CD4-positive, alpha-beta T cell treated with Interleukin-21 for 1 hour (primary cell): ENCODE measurements at places on chromosomes 3 and 15.

- DNase-seq, result no peak
Measured at GRCh38 chr3:103047640-103048039, 612.8 kb downstream of the ZPLD1 start.

GRCh38 chr3:71581457-71582035 lies 2.0 kb downstream of the FOXP1 start:
- DNase-seq, result peak; percentile 21

DNA sequence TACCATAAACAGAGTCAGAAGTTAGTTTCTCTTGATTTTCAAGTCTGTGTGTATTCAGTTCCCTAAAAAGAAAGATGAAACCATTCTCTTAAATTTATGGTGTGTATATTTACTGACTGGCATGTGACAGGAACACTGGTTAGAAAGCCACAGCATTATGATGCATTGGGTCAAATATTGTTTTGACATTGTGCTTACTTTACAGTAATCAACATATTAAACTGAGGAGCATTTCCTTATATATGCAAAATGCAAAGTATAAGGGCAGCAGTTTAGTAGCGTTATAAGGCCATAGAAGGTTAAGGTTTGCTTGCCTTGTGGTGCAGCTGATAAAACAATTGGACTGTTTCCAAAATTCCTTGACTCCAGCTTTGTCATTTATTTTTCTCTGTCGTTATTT lies 72.9 kb downstream of the EPHA3 start:
- DNase-seq, result no peak

DNA sequence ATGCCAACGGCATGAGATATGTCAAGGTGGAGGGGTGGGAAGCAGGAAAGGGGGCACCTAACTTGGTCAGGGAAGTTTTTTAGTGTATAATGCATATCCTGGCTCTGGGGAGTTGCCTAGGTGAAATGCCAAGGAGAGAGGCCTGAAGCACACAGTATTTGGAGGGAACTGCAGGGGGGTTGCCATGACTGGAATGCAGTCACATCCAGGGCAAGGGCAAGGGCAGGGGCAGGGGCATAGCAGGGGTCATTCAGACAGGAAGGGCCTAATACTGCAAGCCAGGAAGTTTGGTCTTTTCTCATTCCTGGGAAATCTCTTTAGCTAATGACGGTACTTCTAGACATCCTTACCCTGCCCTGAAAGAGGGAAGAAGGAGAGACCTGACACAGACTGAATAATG lies 60.5 kb downstream of the MYRIP start:
- no peak for DNase-seq

DNA sequence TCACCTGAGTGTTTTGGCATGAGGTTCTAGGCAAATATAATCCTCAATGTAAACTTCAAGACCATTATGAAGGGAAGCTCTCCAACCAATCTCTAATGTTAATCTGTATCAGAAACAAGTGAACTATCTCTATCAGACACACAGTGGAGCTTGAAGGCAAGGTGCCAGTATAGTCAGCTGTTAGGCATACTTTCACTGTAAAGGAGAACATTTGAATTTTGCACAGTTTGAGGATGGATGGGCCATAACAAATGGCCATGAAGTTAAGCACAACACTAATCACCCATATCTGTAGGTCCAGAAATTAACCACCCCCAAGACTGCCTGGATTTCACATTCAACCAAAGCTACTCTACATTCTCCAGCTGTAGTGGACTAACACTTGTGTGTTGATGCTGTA lies 69.1 kb upstream of the LMOD3 start:
- no peak for DNase-seq

- DNase-seq, result no peak
Measured at GRCh38 chr15:56950979-56951378, 32.5 kb downstream of the TCF12 start.

DNA sequence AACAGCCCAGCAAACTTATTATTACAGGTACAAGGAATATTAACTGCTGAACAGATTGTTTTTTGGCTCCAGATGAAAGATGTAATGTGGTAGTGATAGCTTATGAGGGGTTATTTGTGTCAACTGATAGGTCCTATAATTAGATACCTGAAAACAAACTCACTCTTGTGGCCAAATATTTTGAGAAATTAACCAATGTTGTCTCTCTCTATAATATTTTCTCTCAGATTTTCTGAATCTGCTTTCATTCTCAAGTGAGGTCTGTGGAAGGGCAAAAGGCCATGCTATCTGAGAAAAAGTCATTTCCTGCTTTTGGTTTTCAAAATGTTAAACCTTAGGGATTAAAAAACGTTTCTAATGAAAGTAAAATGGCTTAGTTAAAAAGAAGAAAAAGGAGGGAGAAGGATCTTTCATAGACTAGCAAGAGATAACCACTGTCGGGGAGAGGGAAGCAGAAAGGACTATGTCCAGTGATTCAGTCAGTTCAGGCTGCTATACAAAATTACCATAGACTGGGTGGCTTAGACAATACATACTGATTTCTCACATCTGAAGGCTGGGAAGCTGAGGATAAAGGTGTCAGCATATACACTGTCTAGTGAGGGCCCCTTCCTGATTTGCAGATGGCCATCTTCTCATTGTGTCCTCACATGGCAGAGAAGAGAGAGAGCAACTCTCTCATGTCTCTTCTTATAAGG lies 277.5 kb upstream of the P2RY1 start:
- no peak for DNase-seq

- DNase-seq, result no peak
Measured at GRCh38 chr15:30926161-30926560, 22.4 kb downstream of the FAN1 start.

- no peak for DNase-seq
Measured at GRCh38 chr15:57220205-57220604, 156.1 kb upstream of the CGNL1 start.

GRCh38 chr15:57460208-57460816 lies 84.0 kb downstream of the CGNL1 start:
- DNase-seq, result no peak

DNA sequence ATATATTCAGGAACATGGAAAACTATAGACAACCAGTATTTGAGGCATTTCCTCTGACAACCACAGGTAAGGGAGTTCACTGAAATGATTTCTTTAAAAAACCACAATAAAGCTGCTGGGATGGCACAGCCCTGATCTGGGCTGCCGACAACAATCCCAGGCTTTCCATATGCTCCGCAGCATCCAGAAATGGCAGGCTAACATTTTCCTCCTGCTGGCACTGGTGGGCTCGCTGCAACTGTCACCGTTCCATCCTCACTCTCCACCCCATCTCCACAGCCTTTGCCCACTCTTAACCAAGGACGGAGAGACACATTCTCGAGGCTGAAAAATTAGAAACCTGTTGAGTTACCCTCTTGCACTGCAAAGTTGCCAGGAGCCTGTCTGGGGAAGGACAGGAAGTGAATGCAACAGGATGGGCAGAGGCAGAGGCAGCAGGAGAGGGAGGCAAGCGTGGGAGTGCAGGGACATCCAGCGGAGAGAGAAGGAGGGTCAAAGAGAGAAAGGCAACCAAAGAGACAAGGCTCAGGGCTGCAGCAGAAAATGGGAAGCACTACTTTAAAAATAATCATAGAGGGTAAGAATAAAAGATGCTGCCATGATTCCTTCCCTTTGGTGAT lies 79.0 kb upstream of the ARRDC4 start:
- DNase-seq, result no peak

GRCh38 chr3:24853685-24854490 lies 359.2 kb upstream of the THRB start:
- DNase-seq, result no peak

- DNase-seq, result no peak
Measured at GRCh38 chr3:124318014-124318413, 326.1 kb upstream of the ROPN1 start.

DNA sequence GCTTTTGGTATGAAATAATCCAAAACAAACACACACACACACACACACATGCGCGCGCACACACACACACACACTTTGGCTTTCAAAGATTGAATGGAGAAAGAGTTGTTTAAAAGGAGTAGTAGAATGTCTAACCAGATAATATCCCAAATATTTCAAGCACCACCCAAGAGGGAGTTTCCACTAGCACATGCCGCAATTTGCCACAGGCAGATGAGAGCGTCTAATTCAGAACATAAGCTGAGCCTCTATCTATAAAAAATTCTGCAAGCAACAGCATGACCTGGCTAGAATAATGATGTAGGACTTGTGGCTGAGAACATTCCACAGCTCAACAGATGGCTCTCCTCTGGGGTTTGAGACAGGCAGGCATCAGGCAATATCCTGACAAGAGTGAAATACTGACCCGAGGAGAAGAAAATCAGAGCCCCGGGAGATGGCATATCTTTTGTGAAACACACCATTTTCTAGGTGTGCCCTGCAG lies 302.5 kb upstream of the GADL1 start:
- DNase-seq, result no peak

GRCh38 chr15:57943171-57943570 lies 122.3 kb downstream of the ALDH1A2 start:
- no peak for DNase-seq

- DNase-seq, result no peak
Measured at GRCh38 chr15:31081056-31081455, 20.5 kb downstream of the TRPM1 start.

DNA sequence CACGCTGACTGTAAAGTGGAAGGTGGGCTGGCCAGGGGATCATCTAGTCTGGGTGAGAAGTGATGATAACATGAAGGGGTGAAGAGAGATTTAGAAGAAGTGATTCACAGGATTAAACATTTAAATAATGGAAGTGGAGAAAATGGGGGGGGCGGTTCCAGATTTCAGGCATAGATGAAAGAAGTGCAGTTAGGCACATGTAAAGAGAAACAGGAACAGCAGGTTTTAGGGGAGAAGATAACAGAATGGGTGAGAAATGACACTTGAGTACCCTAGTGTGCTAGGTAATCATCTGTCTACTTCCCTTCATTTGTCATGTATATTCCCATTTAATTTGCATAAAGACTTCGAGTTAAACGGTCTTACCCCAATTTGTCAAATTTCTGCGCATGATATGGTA lies 15.3 kb downstream of the B3GNT5 start:
- DNase-seq, result no peak

- DNase-seq, result no peak
Measured at GRCh38 chr3:132549890-132550578, 47.0 kb upstream of the ACKR4 start.

DNA sequence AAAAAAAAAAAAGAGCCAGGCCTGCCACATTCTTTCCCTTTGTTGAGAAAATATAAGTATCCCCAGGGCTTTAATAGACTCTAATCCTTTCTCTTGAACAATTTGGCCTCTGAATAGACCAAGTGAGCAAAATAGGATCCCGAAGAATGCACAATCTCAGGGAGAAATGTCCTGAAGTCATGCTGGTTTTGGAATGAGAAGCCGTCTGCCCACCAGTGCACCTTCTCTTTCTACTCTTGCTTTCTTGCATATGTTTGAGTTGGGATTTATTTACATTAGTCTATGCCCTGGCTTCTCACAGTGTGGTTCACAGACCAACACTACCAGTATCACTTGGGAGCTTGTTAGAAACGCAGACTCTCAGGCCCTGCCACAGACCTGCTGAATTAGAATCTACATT lies 153.0 kb downstream of the ZNF621 start:
- no peak for DNase-seq

- no peak for DNase-seq
Measured at GRCh38 chr15:74345051-74345450, 22.4 kb downstream of the CYP11A1 start.

GRCh38 chr3:64242435-64242834 lies 17.2 kb upstream of the PRICKLE2 start:
- DNase-seq, result no peak

DNA sequence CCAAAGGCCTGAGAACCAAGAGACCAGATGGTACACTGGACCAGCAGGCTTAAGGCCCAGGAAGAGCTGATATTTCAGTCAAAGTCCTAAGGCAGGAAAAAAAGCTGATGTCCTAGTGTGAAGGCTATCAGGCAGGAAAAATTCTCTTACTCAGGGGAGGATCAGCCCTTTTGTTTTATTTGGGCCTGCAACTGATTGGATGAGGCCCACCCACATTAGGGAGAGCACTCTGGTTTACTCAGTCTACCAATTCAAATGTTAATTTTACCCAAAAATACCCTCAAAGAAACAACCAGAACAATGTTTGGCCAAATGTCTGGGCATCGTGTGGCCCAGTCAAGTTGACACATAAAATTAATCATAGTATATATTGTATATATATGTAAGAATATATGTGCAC lies 24.5 kb upstream of the MYRIP start:
- DNase-seq, result no peak
